ENCODE measurements at places on chromosomes 6 and 20. TPM values are rescaled to one million over a fixed set of nuclear protein-coding genes. Genes with fewer than 3 reads are reported as not detected.
A peak's percentile ranks its signal among the peaks of the same experiment; 100 is the strongest.

AK9 gene
- total RNA-seq = 3.9 TPM

DNA sequence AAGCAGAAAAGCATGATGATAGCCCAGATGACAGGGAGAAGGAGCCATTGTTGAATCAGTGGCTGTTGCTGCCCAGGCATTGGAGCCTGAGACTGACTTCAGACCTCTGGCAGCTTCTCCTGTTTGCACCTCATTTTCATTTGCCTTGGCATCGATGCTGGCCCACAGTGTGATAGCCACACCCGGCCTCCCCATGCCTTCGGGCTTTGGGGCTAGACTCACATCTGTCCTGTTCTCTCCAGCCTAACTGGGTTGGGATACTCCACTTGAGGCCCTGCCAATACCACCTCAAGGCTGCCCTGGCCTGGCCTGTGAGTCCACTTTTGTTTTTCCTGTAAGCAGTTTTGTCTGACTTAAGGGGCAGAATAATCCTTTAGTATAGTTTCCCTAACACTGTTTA lies 140.4 kb downstream of the UST start:
- no peaks in the 10 kb centered on the region for H3K36me3 ChIP-seq
- H3K27me3 ChIP-seq = no peaks in the 10 kb centered on the region
- no peak overlapping the region for H3K4me3 ChIP-seq
- no peak for DNase-seq
- H3K4me1 ChIP-seq = peaks cover 4% of the 10 kb centered on the region

CABLES2 gene
- 5.3 TPM for total RNA-seq

- peaks cover 24% of the 10 kb centered on the region for H3K4me1 ChIP-seq
- H3K27me3 ChIP-seq = no peaks in the 10 kb centered on the region
- DNase-seq = no peak
- H3K27ac ChIP-seq = no peak overlapping the region
These were observed 5.3 kb downstream of the DOP1A start for GRCh38 chr6:83072726-83073125.

HEBP2 gene
- total RNA-seq = 28.0 TPM

DNA sequence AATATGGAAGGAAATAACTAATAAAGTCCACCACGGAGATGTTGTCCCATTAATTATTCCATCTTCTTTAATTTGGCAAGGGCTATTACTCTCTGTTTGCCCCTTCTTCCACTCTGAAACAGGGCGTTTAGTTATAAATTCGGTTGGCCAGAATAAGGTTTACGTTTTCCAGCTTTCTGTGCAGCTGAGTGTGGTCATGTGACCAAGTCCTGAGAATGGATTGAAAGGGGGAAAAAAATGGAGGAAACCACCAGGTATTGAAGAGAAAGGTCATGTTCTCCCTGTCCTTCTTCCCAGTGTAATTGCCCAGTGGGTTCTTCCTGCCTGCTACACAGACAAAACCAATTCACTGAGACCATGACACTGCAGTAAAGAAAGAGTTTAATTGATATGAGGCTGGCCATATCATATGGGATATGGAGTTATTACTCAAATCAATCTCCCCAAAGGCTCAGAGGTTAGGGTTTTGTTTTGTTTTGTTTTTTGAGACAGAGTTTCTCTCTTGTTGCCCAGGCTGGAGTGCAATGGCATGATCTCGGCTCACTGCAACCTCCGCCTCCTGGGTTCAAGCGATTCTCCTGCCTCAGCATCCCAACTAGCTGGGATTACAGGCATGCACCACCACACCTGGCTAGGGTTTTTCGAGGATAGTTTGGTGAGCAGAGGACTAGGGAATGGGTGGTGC lies 14.3 kb upstream of the TBC1D22B start:
- H3K27me3 ChIP-seq = peaks cover 6% of the 10 kb centered on the region
- DNase-seq = no peak
- no peak overlapping the region for H3K27ac ChIP-seq
- H3K36me3 ChIP-seq = peaks cover 7% of the 10 kb centered on the region
- no peak overlapping the region for H3K4me3 ChIP-seq

CASS4 gene
- total RNA-seq = 3.0 TPM

ULBP3 gene
- 1.1 TPM for total RNA-seq

GJA10 gene
- total RNA-seq = not detected

- peaks cover 10% of the 10 kb centered on the region for H3K4me1 ChIP-seq
- no peaks in the 10 kb centered on the region for H3K36me3 ChIP-seq
- DNase-seq = no peak
- peaks cover 7% of the 10 kb centered on the region for H3K27me3 ChIP-seq
These were observed 26.4 kb upstream of the SLC9A8 start for GRCh38 chr20:49786196-49786595.

- peaks cover 12% of the 10 kb centered on the region for H3K27me3 ChIP-seq
- no peak overlapping the region for H3K4me3 ChIP-seq
- no peak overlapping the region for H3K27ac ChIP-seq
- DNase-seq = no peak
These were observed 31.5 kb upstream of the TGM2 start for GRCh38 chr20:38196592-38196991.

GRCh38 chr6:6747371-6747770 lies 158.9 kb downstream of the LY86 start:
- H3K27ac ChIP-seq = no peak overlapping the region
- no peak for DNase-seq
- no peaks in the 10 kb centered on the region for H3K36me3 ChIP-seq
- H3K27me3 ChIP-seq = no peaks in the 10 kb centered on the region
- no peak overlapping the region for H3K4me3 ChIP-seq
- peaks cover 12% of the 10 kb centered on the region for H3K4me1 ChIP-seq

KIF16B gene
- total RNA-seq = 4.8 TPM

DNA sequence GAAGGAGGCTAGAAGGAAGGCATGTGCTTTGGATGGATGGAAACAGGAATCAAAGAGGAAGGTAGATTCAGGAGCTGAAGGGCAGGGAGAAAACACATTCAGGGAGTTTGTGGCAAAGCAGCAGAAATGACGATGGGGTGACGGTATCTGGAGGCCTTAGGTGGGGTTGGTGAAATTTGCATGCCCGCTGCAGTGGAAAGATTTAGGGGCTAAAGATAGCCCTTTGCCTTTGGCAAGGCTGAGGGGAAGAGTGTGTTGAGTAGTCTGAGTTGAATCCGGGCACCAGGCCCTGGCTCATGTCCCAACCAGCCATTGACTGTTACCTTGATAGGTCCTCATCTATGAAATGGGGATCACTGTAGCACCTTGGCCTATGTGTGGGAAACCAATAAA lies 1.3 kb downstream of the GZF1 start:
- peak overlapping the region; percentile 91 for H3K4me3 ChIP-seq
- H3K4me1 ChIP-seq = peaks cover 51% of the 10 kb centered on the region
- H3K27ac ChIP-seq = peak overlapping the region; percentile 93
- no peak for DNase-seq

GRCh38 chr20:43458422-43458924 lies 777 bp downstream of the SRSF6 start:
- H3K4me3 ChIP-seq = peak overlapping the region; percentile 91
- peak overlapping the region; percentile 86 for H3K27ac ChIP-seq
- H3K4me1 ChIP-seq = peaks cover 46% of the 10 kb centered on the region

COL19A1 gene
- total RNA-seq = 0.47 TPM

- no peaks in the 10 kb centered on the region for H3K27me3 ChIP-seq
- no peak overlapping the region for H3K27ac ChIP-seq
- no peaks in the 10 kb centered on the region for H3K4me1 ChIP-seq
- DNase-seq = no peak
- no peak overlapping the region for H3K4me3 ChIP-seq
- H3K36me3 ChIP-seq = no peaks in the 10 kb centered on the region
These were observed 78.1 kb upstream of the FLRT3 start for GRCh38 chr20:14415467-14415866.

PACRG gene
- not detected for total RNA-seq

GRCh38 chr20:2296524-2297356 lies 939 bp downstream of the TGM3 start:
- H3K27me3 ChIP-seq = peaks cover 5% of the 10 kb centered on the region
- H3K27ac ChIP-seq = no peak overlapping the region
- H3K36me3 ChIP-seq = no peaks in the 10 kb centered on the region
- H3K4me3 ChIP-seq = no peak overlapping the region
- no peak for DNase-seq

CRYBG1 gene
- 20.3 TPM for total RNA-seq

- H3K36me3 ChIP-seq = no peaks in the 10 kb centered on the region
- H3K27ac ChIP-seq = no peak overlapping the region
- no peak overlapping the region for H3K4me3 ChIP-seq
- H3K27me3 ChIP-seq = peaks cover 3% of the 10 kb centered on the region
These were observed 179.8 kb downstream of the HAO1 start for GRCh38 chr20:7760247-7761031.

GRCh38 chr20:1888796-1889463 lies 6.3 kb upstream of the SIRPA start:
- no peak overlapping the region for H3K27ac ChIP-seq
- DNase-seq = no peak
- H3K27me3 ChIP-seq = peaks cover 43% of the 10 kb centered on the region
- no peaks in the 10 kb centered on the region for H3K36me3 ChIP-seq
- H3K4me1 ChIP-seq = no peaks in the 10 kb centered on the region
- H3K4me3 ChIP-seq = no peak overlapping the region

THBS2 gene
- not detected for total RNA-seq

DNA sequence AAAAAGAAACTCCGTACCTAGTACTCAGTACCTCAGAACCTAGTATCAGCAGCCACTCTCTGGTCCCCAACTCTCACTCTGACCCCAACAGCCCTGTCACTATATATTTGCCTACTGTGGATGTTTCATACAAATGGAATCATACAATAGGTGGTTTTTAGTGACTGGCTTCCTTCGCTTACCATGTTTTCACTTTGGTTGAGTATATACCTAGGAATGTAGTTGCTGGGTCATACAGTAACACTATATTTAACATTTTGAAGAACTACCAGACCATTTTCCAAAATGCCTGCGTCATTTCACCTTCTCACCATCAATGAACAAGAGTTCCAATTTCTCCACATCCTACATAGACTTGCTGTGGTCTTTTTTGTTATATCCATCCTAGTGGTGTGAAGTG lies 283.2 kb downstream of the GMDS start:
- H3K4me1 ChIP-seq = no peaks in the 10 kb centered on the region
- H3K36me3 ChIP-seq = peaks cover 18% of the 10 kb centered on the region
- no peak overlapping the region for H3K4me3 ChIP-seq
- DNase-seq = no peak
- no peak overlapping the region for H3K27ac ChIP-seq
- no peaks in the 10 kb centered on the region for H3K27me3 ChIP-seq

TRDN gene
- not detected for total RNA-seq

DNA sequence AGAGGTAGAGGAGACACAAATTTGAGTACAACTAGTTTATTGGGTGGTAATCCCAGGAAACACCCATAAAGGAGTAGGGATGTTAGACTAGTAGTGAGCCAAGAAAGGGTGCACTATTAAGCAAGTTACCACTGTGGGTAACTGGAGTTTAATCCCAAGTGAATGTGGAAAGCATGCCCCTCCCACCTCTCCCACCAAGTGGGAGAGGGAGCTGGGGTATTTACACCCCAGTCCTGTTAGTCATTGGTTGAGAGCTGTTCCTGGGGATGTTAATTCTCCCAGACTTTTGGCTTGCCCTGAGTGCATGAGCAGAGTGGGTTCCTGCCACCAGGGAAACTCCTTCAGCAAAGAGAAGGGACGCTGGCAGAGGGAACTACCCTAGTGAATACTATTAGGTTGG lies 49.2 kb upstream of the ZFP64 start:
- H3K4me3 ChIP-seq = no peak overlapping the region
- H3K27me3 ChIP-seq = peaks cover 3% of the 10 kb centered on the region
- H3K4me1 ChIP-seq = no peaks in the 10 kb centered on the region
- no peak for DNase-seq
- no peaks in the 10 kb centered on the region for H3K36me3 ChIP-seq
- no peak overlapping the region for H3K27ac ChIP-seq

- H3K36me3 ChIP-seq = no peaks in the 10 kb centered on the region
- peaks cover 2% of the 10 kb centered on the region for H3K4me1 ChIP-seq
- H3K27me3 ChIP-seq = peaks cover 12% of the 10 kb centered on the region
- no peak overlapping the region for H3K4me3 ChIP-seq
- H3K27ac ChIP-seq = no peak overlapping the region
These were observed 91.5 kb upstream of the BEND6 start for GRCh38 chr6:56863366-56863765.

APOBEC2 gene
- not detected for total RNA-seq

PAK5 gene
- not detected for total RNA-seq

CCDC170 gene
- total RNA-seq = not detected

DNA sequence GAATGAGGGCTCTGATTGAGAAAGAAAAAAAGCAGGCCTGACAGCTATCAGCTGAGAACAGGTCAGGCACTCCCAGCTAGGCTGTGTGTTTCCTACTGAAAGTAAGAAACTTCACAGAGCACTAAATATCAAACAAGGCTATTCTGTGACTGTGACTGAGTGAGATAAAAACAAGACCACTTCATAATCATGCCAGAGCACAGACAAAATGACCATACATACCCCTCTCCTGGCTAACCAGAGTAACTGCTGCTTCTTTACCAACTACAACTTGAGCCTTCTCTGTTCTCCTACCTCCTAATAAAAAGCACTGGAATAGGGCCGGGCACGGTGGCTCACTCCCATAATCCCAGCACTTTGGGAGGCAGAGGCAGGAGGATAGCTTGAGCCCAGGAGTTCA lies 6.8 kb upstream of the BTN1A1 start:
- no peak overlapping the region for H3K4me3 ChIP-seq
- H3K4me1 ChIP-seq = peaks cover 15% of the 10 kb centered on the region
- DNase-seq = no peak
- no peaks in the 10 kb centered on the region for H3K36me3 ChIP-seq
- no peak overlapping the region for H3K27ac ChIP-seq
- H3K27me3 ChIP-seq = no peaks in the 10 kb centered on the region

CLIC5 gene
- 0.50 TPM for total RNA-seq

DNA sequence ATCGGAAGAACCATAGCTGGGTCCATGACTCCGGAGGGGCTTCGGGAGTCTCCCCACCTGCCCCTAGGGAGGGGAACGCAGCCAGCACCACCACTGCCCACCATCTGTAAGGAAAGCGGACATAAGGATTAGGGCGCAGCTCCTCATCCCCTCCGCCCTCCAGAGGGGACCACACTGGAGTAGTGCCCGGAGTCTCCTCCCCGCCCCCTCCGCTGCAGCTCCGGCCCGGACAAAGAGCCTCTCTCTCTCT lies 628 bp downstream of the SLC35B2 start:
- DNase-seq = peak; percentile 46
- H3K36me3 ChIP-seq = peaks cover 65% of the 10 kb centered on the region
- H3K27ac ChIP-seq = peak overlapping the region; percentile 86
- peak overlapping the region; percentile 89 for H3K4me3 ChIP-seq

- H3K4me1 ChIP-seq = no peaks in the 10 kb centered on the region
- no peak overlapping the region for H3K4me3 ChIP-seq
- no peaks in the 10 kb centered on the region for H3K36me3 ChIP-seq
- no peak for DNase-seq
- no peaks in the 10 kb centered on the region for H3K27me3 ChIP-seq
These were observed 466.2 kb downstream of the TFAP2A start for GRCh38 chr6:9948678-9949077.
